ENCODE measurements at places on chromosomes 5 and 9. TPM values are rescaled to one million over a fixed set of nuclear protein-coding genes. Genes with fewer than 3 reads are reported as not detected.

The ZDHHC11 gene
- 43.4 TPM for total RNA-seq

The THOC3 gene
- total RNA-seq: 79.6 TPM

The C9orf153 gene
- total RNA-seq: 0.56 TPM

The PLAC8L1 gene
- total RNA-seq: not detected

The WNK2 gene
- 28.6 TPM for total RNA-seq

The TRIM7 gene
- total RNA-seq: 2.9 TPM

The ATG10 gene
- total RNA-seq: 1.6 TPM

The PCDHGC5 gene
- not detected for total RNA-seq

The CHSY3 gene
- total RNA-seq: not detected

The BRINP1 gene
- not detected for total RNA-seq

The TXNDC8 gene
- not detected for total RNA-seq

The PCSK1 gene
- total RNA-seq: not detected

The ZNF454 gene
- total RNA-seq: not detected

The OR1Q1 gene
- not detected for total RNA-seq

The HBEGF gene
- total RNA-seq: 46.3 TPM

The HAPLN1 gene
- total RNA-seq: not detected

The SAPCD2 gene
- 217 TPM for total RNA-seq

The LCN9 gene
- total RNA-seq: not detected

The HTR4 gene
- 0.15 TPM for total RNA-seq

The BAAT gene
- 0.57 TPM for total RNA-seq

The RLN1 gene
- total RNA-seq: not detected

The IFNB1 gene
- total RNA-seq: not detected

The MLANA gene
- not detected for total RNA-seq

The SWI5 gene
- total RNA-seq: 51.4 TPM

The SLC34A1 gene
- total RNA-seq: not detected

The SUSD3 gene
- total RNA-seq: 4.5 TPM

The NUDT12 gene
- total RNA-seq: 3.3 TPM

The TNFSF15 gene
- 5.2 TPM for total RNA-seq

The AHRR gene
- total RNA-seq: 5.4 TPM

The ELOVL7 gene
- total RNA-seq: 6.4 TPM

The TMEM171 gene
- total RNA-seq: not detected

The ECM2 gene
- not detected for total RNA-seq

The TSLP gene
- not detected for total RNA-seq

The LEAP2 gene
- 1.5 TPM for total RNA-seq

The SFXN1 gene
- total RNA-seq: 97.9 TPM

The IDNK gene
- total RNA-seq: 3.3 TPM

The GRM6 gene
- not detected for total RNA-seq

The C5orf52 gene
- not detected for total RNA-seq

The ORM2 gene
- total RNA-seq: not detected

The FOXD4L6 gene
- not detected for total RNA-seq

The PCDHGA5 gene
- 0.13 TPM for total RNA-seq

The PDLIM7 gene
- 32.2 TPM for total RNA-seq

The PCYOX1L gene
- 1.2 TPM for total RNA-seq

The REEP5 gene
- 35.4 TPM for total RNA-seq

The CEL gene
- total RNA-seq: 0.58 TPM

The SELENOP gene
- total RNA-seq: 0.16 TPM

The PSD2 gene
- total RNA-seq: not detected

The UBAC1 gene
- 53.0 TPM for total RNA-seq

The SPINK13 gene
- not detected for total RNA-seq

The PCDHA6 gene
- not detected for total RNA-seq

The LHX6 gene
- not detected for total RNA-seq

The WDR55 gene
- 39.1 TPM for total RNA-seq

The CDH18 gene
- not detected for total RNA-seq
